ENCODE measurements at places on chromosomes 3 and 15.

GRCh38 chr3:157113832-157114505 lies 46.0 kb downstream of the CCNL1 start:
- no peak for DNase-seq

DNA sequence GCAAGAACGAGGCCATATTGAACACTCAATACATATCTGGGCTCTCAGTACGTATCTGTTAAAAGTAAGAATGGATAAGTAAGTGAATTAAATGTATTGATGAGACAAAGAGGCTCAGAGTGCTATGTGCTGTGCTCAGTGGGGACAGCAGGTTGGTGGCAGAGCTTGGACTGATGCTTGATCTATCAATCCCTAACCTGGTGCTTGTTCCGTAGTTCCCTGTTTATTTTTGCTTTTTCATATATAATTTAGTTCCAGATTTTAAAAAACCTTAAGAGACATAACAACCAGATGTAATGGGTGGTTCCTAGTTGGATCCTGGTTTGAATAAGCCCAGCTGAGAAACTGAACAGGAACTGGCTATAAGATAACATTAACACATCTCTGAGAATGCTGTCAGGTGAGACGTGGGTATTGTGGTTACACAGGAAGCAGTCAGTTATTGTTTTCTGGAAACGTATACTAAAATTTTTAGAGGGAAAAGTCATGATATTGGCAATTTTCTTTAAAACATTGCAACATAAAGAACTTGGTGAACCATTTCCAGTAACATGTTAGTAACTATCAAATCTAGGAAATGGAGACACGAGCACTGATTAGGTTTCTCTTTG lies 120.5 kb downstream of the FOXB1 start:
- DNase-seq: no peak

GRCh38 chr3:34072297-34072696 lies 273.9 kb downstream of the PDCD6IP start:
- no peak for DNase-seq

DNA sequence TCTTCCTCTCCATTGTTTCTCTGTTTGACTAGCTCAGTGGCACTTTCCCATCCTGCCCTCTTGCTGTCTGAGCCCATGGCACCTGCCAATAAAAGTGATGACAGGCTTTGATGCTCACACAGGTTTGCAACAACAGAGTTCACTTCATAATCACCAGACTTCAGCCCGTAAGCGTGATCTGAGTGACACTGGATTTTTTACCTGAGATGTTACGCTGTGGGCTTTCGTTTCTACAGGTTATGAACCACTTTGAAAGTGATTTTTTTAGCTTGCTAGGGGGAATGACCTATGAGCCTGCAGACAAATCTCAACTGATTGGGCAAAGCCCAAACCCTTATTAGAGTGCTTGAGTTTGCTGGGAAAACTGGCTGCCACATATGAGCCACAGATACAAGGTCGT lies 173.9 kb upstream of the ICE2 start:
- DNase-seq: no peak

- no peak for DNase-seq
Measured at GRCh38 chr15:86231864-86232721, 152.4 kb downstream of the AGBL1 start.

DNA sequence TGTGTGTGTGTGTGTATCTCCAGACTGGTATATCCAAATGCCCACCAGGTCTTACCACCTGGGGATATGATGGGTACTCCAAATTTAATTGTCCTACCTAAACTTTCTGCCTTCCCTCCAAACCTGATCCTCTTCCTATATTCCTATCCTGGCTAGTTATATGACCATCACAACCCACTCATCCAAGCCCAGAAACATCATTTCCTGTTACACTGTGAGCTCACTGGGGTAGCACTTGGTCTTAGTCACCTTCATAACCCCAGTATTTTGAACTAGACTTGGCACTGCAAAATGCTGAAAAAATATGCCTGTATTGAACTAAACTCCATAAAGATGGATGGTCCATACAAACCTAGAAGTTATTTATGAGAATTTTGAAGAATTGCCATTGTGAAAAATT lies 178.8 kb upstream of the EIF1B start:
- no peak for DNase-seq

GRCh38 chr3:194522579-194523046 lies 35.8 kb upstream of the ATP13A3 start:
- DNase-seq: no peak

DNA sequence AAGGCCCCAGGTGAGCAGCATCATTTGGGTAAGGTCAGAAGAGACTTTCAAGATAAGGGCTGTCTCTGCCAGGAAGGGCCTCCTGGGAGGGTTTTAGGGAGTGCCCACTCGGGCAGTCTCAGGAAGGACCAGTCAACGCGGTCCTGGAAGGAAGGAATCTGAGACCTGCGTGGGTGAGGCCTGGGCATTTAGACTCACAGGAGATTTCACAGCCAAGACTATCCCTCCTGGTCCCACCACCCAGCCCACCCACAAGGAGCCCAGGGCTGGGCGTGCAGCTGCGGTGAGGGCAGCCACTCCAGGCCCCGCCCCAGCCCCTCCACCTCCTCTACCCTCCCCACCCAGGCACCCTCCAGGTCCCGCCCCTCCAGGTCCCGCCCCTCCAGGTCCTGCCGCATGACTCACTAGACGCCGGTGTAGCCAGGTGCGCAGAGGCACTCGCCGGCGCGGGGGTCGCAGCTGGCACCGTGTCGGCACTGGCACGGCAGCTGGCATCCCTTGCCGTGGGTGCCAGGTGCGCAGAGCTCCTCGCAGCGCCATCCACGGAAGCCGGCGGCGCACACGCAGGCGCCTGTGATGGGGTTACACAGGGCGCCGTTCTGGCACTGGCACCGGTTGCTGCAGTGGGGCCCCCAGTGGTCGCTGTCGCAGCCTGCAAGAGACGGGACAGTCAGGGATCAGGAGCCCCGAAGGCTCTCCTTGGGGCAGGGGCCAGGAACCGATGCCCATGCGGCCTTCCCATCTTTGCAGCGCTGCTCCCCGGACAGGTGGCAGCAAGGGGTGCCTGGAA lies 112.7 kb downstream of the RAB11A start:
- no peak for DNase-seq

- no peak for DNase-seq
Measured at GRCh38 chr3:20490996-20491395, 305.0 kb upstream of the SGO1 start.

- peak; percentile 66 for DNase-seq
Measured at GRCh38 chr3:40299721-40300335, 9.7 kb upstream of the EIF1B start.

GRCh38 chr3:140629357-140630137 lies 48.3 kb upstream of the TRIM42 start:
- peak; percentile 3 for DNase-seq

DNA sequence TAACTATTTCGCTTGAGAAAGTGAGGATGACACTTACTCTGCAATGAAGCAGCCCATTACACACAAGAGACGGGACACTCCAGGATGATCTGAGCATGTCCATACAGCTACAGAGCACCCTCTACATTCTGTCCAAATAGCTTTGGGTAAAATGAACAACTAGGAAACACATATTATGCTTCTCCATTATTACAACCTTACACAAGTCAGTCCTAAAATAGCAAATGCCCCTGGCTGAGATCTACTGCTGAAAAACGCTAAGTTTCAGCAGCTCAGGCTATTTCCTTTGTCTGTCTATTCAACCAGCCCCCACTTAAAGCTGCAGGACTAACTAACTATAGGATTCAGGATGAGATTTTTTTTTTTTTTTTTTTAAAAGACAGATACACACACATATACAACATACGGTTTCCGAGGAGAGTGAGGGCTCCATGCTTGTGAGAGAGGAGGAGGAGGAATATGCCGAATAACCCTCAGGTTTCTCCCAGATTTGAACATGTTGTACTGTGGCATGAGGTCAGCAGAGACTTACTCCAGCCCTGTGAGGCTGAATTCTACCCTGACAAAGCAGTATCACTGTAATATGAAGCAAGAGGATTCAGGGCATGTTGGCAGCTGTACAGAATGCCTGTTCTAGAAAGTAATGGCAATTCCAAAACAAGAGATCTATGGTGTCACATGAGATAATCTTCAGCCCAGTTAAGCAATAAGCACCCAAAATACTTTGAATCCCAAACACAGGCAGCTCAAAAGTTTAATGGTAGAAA lies 117.3 kb upstream of the PLXND1 start:
- DNase-seq: peak; percentile 85

- no peak for DNase-seq
Measured at GRCh38 chr3:125154800-125155269, 57.7 kb downstream of the SLC12A8 start.

DNA sequence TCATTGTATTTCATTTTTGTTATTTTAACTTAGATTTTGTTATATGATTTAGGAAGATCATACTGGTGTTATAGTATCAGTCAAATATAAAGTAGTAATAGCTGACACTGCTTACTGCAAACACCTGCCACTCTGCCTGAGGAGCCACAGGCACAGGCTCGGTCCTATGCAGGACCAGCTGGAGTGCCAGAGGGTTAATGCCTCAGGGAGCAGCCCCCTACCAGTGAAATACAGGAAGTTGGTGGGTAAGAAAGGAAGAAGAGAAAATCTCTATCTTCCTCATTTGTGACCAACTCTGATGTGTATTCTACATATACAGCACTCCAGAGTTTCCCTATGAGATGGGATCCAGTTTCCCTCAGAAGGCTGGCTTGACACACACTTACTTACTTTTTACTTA lies 593.3 kb downstream of the UNC13C start:
- no peak for DNase-seq

- no peak for DNase-seq
Measured at GRCh38 chr3:58333206-58334012, 717 bp downstream of the PXK start.

GRCh38 chr3:13462125-13462629 lies 17.9 kb upstream of the HDAC11 start:
- DNase-seq: no peak

- no peak for DNase-seq
Measured at GRCh38 chr15:66703540-66703941, 1.5 kb downstream of the SMAD6 start.

GRCh38 chr3:184341925-184342324 lies 4.5 kb downstream of the FAM131A start:
- no peak for DNase-seq

DNA sequence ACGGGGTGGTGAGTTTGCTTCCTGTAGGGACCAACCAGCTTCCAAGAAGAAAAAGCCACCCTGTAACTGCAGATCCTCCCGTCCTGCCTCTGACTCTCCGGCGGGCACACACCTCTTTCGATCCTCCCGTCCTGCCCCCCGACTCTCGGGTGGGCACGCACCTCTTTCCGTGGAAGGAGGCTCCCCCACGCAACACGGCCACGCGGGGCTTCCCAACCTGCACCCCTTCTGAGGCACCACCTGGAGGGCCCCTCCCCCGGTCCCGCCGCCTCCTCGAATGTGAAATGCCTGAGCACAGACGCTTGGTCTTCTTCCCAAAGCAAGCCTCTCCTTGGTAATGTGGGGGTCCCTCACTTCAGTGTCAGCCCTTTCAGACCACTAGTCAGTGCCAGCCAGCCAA lies 7.3 kb downstream of the ADAMTS17 start:
- DNase-seq: no peak

GRCh38 chr15:85500729-85501128 lies 120.3 kb downstream of the AKAP13 start:
- DNase-seq: no peak

- DNase-seq: no peak
Measured at GRCh38 chr3:72543246-72543645, 305.0 kb downstream of the SHQ1 start.

GRCh38 chr3:25785826-25786225 lies 2.6 kb upstream of the NGLY1 start:
- DNase-seq: no peak

DNA sequence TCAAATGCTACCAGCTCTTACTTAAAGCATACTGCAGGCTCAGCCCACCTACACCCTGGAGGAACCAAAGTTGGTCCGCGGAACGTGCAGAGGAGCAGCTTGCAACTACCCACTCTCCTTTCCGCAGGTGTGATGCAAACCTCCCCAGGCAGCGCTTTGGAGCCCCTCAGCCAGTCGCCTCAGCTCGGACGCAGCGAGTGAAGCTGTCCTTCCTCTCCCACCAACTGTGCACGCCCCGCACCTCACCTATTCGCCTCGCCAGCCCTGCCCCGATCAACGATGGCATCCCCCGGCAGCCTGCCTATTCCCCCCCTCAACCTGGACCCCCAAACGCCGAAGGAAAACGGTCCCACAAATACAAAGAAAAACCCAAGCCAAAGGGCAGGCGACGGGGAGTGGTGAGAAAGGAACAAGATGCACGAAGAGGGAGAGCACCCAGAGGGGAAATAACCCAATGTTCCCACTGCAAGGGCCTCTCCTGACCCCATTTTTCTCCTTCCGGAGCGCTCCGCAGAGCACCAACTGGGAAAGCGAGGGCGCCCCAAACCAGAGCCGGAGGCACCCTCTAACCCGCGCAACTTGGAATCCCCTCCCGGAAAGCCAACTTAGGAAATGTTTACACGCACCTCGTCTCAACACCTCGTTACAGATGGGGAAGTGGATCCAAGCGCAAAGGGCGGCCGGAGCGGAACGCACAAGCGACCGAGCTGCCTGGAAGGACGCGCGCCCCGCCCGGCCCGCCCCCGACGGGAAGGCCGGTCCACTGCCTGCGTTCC lies 665 bp downstream of the GLB1 start:
- no peak for DNase-seq

DNA sequence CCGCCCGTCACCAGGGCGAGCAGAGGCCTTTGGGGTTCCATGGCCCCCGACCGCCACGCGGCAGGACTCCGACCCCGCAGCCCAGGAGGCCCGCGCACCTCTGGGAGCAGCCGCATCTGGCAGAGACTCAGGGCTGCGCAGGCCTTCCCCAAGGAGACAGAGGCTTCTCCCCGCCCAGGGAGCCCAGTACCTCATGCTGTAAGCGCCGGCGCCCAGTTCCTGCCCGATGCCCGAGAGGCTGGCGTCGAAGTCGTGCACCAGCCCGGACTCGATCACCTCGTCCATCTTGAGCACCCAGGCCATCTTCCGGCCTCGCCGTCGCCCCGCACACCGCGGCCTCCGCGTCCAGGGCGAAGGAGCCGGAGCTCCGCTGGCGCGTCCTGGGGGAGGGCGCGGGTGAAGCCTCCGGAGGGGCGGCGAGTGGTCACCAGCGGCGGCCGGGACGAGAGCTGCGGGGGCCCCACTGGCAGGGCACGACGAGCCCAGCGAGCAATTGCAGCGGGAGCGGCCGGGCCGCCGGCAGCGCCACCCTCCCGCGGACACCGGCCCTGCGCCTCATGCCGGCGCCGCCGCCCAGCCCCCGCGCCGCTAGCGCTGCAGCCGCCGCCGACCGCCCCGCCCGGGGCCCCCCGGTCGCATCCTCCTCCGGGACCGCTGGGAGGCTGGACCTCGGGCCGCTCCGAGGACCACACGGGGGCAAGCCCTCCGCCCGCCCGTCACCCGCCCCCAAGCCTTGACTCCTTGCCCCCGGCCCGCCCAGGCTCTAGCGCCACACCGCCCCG lies 468 bp downstream of the UBP1 start:
- no peak for DNase-seq

GRCh38 chr3:14203521-14204079 lies 25.0 kb downstream of the LSM3 start:
- peak; percentile 69 for DNase-seq

- peak; percentile 53 for DNase-seq
Measured at GRCh38 chr15:92797168-92798052, 102.7 kb upstream of the CHD2 start.

- DNase-seq: no peak
Measured at GRCh38 chr3:88312256-88312655, 162.5 kb downstream of the C3orf38 start.
